ENCODE measurements at places on chromosomes 1 and 21. TPM values are rescaled to one million over a fixed set of nuclear protein-coding genes. Genes with fewer than 3 reads are reported as not detected.

Gene NTMT2
- total RNA-seq = not detected

Gene CFAP57
- total RNA-seq = 1.1 TPM

Gene FMO3
- total RNA-seq = 0.35 TPM

Gene TCP10L
- total RNA-seq = not detected

Gene AIM2
- total RNA-seq = 39.5 TPM

Gene VSIG8
- not detected for total RNA-seq

Gene PADI2
- total RNA-seq = 0.12 TPM

Data from H4 (cell line).